ENCODE measurements at places on chromosomes 11 and 22. TPM values are rescaled to one million over a fixed set of nuclear protein-coding genes. Genes with fewer than 3 reads are reported as not detected.

DNA sequence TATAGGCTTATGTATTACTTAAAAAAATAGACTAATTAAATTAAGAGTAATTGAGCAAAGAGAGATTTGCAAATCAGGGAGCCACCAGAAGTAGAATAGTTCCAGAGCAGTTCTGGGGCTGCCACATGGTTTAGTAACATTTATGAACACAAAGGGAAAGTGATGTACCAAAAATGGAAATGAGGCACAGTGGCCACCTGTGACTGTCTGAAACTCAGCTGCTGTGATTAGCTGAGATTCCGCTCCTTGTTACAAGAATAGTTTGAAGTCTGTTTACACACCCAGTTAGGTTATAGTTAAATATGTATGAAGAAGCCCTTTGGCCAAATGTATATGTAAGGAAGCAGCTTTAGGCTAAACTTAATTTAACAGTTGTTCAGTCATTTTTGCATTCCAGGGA is 901.5 kb upstream of the CHORDC1 start:
- no peaks in the 10 kb centered on the region for H3K4me1 ChIP-seq
- no peaks in the 10 kb centered on the region for H3K27me3 ChIP-seq
- H3K27ac ChIP-seq: no peak overlapping the region
- H3K4me3 ChIP-seq: no peak overlapping the region
- DNase-seq: no peak

DNA sequence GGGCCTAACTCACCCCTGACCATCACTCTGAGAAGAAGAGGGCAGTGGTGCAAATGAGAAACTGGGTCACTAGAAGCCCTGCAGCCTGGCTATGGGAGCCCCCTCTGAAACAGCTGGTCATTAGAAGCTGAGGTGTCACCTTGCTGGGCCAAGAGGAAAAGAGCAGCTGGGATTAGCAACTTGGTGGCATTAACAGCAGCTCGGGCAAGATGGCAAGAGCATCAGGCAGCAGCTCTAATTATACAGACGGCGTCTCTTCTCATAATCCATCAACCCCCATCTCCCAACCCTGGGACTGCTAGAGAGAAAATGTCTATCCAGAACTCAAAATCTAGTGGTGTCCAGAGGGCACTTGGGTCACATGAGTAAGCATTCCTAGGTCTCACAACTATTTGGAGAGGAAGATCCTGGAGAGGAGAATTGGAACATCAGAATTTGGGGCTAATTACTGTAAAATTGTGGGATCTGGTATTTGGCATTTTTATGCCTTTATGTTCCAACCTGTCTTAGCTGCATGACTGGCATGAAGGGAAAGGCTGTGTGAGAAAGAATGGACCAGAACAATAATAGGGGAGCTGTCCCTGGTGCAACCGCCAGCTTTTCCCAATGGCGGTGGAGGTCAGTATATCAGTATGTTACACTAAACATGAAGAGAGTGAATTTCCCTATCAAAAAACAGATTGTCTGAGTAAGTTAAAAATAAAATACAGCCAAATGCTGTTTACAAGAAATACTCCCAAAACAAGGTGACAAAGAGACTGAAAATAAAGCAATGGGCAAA is 7.6 kb upstream of the LMO1 start:
- no peak overlapping the region for H3K27ac ChIP-seq
- no peak overlapping the region for H3K4me3 ChIP-seq
- no peaks in the 10 kb centered on the region for H3K36me3 ChIP-seq
- no peak for DNase-seq
- peaks cover 24% of the 10 kb centered on the region for H3K4me1 ChIP-seq

DNA sequence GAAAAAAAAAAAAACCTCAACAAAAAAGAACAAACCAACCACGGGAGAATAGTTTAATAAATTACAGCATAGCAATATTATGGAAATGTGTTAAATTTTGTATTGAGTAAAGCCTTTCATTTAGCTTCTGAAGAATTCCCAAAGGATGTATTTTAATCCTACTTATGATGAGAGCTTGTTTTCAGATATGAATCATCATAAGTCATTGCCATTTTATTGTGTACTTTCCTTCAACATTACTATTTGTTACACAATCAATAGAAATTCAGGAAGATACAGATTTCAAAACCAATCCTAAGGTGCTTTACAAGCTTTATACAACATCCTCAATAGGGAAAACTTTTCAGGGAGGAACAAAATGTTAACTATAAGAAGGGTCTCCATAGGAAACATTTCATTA is 200.6 kb upstream of the CTSC start:
- peaks cover 3% of the 10 kb centered on the region for H3K4me1 ChIP-seq
- H3K36me3 ChIP-seq: no peaks in the 10 kb centered on the region
- H3K27ac ChIP-seq: no peak overlapping the region
- DNase-seq: no peak

DNA sequence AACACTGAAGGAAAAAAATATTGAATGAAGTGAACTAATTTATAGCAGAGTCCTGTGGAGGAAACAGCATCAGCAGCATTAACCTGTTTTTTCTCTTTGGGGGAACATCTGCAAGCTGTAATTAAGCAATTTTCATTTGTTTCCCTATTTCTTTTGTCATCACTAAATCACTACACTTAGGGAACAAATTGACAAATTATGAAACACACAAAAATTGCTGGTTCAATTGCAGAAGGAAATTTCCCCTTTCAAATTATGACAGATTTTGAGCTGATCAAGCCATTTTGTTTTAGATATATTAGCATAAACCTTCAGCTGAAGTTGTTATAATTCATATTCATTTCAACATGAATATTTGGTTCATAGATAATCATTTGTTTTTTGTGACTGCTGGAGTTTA is 22.2 kb upstream of the RAG2 start:
- no peak overlapping the region for H3K4me3 ChIP-seq
- H3K4me1 ChIP-seq: no peaks in the 10 kb centered on the region
- DNase-seq: no peak
- H3K27me3 ChIP-seq: no peaks in the 10 kb centered on the region

DNA sequence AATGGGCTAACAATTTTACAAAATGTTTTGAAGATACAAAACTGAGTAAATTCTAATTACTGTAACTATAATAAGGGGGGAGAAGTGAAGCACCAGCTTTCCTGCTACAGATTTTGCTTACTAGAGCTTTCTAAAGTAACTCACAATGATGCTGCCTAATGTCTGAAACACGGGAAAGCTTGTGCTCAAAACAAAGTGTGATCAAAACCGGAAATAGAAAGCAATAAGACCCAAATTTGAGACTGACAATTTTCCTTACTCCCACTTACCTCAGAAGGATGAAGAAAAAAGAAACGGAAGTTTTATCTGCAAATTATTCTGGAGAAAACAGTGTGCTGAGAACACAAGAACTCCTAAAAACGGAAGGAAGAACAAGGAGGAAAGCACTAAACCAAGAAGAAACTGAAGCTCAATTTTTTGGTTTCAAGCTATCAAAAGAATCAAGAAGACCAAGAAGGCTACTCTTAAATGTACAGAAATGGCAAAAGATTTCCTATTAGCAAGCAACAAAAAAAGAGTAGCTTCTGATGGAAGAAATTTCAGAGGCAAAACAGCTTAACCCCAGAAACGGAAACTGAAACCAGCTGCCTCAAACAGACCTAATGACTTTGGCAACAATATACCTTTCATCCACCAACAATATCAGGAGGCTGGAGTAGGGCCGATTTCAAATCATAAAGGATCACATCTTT is 33.4 kb downstream of the AMBRA1 start:
- DNase-seq: no peak
- no peaks in the 10 kb centered on the region for H3K27me3 ChIP-seq
- peak overlapping the region; percentile 41 for H3K4me3 ChIP-seq
- no peaks in the 10 kb centered on the region for H3K36me3 ChIP-seq
- peaks cover 28% of the 10 kb centered on the region for H3K4me1 ChIP-seq

GRCh38 chr11:26827567-26828081 is 105.8 kb upstream of the SLC5A12 start:
- DNase-seq: no peak
- H3K36me3 ChIP-seq: no peaks in the 10 kb centered on the region
- no peak overlapping the region for H3K4me3 ChIP-seq
- no peaks in the 10 kb centered on the region for H3K4me1 ChIP-seq
- H3K27me3 ChIP-seq: no peaks in the 10 kb centered on the region
- no peak overlapping the region for H3K27ac ChIP-seq

- H3K27me3 ChIP-seq: no peaks in the 10 kb centered on the region
- no peaks in the 10 kb centered on the region for H3K36me3 ChIP-seq
- H3K4me1 ChIP-seq: no peaks in the 10 kb centered on the region
- H3K27ac ChIP-seq: no peak overlapping the region
These were observed 237.6 kb downstream of the ETS1 start for GRCh38 chr11:128349650-128350299.

DNA sequence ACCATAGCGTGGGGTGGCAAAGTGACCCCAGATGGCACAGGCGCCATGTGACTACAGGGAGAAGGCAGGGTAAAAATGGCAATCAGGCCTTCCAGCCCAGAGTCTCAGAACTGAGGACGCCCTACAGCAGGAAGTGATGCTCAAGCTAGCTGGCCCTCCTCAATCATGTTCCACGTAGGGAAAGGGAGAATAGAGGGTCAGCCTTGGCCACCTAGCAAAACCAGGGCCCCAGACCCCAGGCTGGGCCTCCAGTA is 978 bp upstream of the ANKRD13D start:
- H3K27me3 ChIP-seq: no peaks in the 10 kb centered on the region
- H3K27ac ChIP-seq: peak overlapping the region; percentile 98
- H3K4me1 ChIP-seq: peaks cover 57% of the 10 kb centered on the region
- H3K4me3 ChIP-seq: peak overlapping the region; percentile 87
- peaks cover 55% of the 10 kb centered on the region for H3K36me3 ChIP-seq
- DNase-seq: no peak

- H3K27me3 ChIP-seq: no peaks in the 10 kb centered on the region
- H3K36me3 ChIP-seq: peaks cover 10% of the 10 kb centered on the region
- no peak for DNase-seq
- H3K4me3 ChIP-seq: peak overlapping the region; percentile 76
These were observed 1.0 kb downstream of the REXO2 start for GRCh38 chr11:114440121-114440860.

DNA sequence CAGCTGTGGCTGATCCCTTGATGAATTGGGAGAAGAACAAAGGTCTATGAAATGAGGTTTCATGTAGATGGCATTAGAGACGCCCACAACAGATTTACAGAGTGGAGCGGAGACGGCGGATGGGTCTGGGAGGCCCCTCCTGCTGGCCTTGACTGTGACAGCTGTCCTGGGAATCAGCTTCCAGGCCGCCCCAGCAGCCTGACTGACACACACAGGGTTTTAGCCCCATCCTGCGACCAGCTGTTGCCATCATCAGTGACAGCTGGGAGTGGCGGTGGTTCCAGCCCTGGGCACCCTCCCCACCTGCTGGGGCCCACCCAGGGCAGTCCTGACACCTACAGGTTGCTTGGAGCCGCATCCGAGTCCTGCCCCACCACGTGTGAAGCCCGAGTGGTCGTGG is 64.0 kb upstream of the PPP6R3 start:
- peaks cover 15% of the 10 kb centered on the region for H3K4me1 ChIP-seq
- H3K36me3 ChIP-seq: peaks cover 12% of the 10 kb centered on the region
- DNase-seq: no peak
- H3K4me3 ChIP-seq: no peak overlapping the region

- no peak for DNase-seq
- no peak overlapping the region for H3K4me3 ChIP-seq
- peaks cover 34% of the 10 kb centered on the region for H3K4me1 ChIP-seq
- H3K27ac ChIP-seq: no peak overlapping the region
- no peaks in the 10 kb centered on the region for H3K27me3 ChIP-seq
These were observed 18.3 kb downstream of the SMCO4 start for GRCh38 chr11:93524858-93525257.

DNA sequence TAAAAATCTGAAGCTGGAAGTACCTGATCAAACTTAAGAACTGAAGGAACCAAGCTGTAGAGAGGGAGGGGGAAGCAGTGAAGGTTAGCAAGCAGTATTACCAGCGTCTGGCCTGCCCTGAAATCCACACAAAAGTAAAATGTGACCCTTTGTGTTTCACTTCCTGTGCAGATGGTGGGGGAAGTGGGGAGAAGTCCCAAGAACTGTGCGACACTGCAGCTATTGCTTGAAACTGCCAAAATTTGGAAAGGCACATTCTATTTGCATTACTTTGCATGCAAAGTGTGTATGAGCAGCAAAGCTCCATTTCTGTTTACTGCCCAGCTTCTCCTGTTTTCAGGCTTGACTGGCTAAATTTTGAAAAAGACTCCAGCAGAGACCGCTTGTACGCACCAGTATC is 72.1 kb upstream of the BMAL1 start:
- peaks cover 18% of the 10 kb centered on the region for H3K4me1 ChIP-seq
- H3K36me3 ChIP-seq: no peaks in the 10 kb centered on the region
- DNase-seq: no peak
- no peaks in the 10 kb centered on the region for H3K27me3 ChIP-seq
- no peak overlapping the region for H3K4me3 ChIP-seq

- peaks cover 61% of the 10 kb centered on the region for H3K4me1 ChIP-seq
- H3K4me3 ChIP-seq: peak overlapping the region; percentile 89
- no peaks in the 10 kb centered on the region for H3K27me3 ChIP-seq
- peak overlapping the region; percentile 99 for H3K27ac ChIP-seq
These were observed 1.6 kb downstream of the CD59 start for GRCh38 chr11:33734441-33735270.

GRCh38 chr11:118128310-118128709 is 24.3 kb downstream of the SCN4B start:
- no peaks in the 10 kb centered on the region for H3K27me3 ChIP-seq
- H3K36me3 ChIP-seq: no peaks in the 10 kb centered on the region
- H3K4me3 ChIP-seq: no peak overlapping the region
- peaks cover 4% of the 10 kb centered on the region for H3K4me1 ChIP-seq
- no peak overlapping the region for H3K27ac ChIP-seq

DNA sequence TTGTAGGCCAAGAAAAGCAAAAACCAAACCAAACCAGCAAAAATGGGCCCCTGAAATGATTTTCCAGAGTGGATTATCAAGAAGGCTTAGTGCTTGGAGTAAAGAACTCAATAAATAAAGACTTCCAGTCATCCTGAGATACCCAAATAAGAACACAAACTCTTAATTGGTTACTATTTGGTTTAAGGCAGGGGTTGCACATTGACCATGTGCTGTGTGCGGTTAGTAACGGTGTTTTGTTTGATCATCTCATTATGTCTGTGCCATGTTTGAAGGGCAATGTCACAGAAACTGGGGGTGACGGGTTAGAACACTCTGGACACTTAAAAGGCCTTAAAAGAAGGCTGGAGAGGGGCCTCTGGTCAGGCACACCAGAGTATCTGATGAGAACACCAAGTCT is 9.7 kb upstream of the MICAL3 start:
- H3K27me3 ChIP-seq: no peaks in the 10 kb centered on the region
- H3K36me3 ChIP-seq: no peaks in the 10 kb centered on the region
- H3K4me3 ChIP-seq: no peak overlapping the region
- peaks cover 16% of the 10 kb centered on the region for H3K4me1 ChIP-seq
- no peak overlapping the region for H3K27ac ChIP-seq
- DNase-seq: no peak

- H3K4me3 ChIP-seq: no peak overlapping the region
- H3K36me3 ChIP-seq: peaks cover 55% of the 10 kb centered on the region
- H3K27me3 ChIP-seq: no peaks in the 10 kb centered on the region
- H3K27ac ChIP-seq: no peak overlapping the region
- H3K4me1 ChIP-seq: peaks cover 21% of the 10 kb centered on the region
These were observed 39.5 kb upstream of the CHRNA10 start for GRCh38 chr11:3710485-3711259.

- DNase-seq: no peak
- H3K27ac ChIP-seq: no peak overlapping the region
- H3K36me3 ChIP-seq: peaks cover 37% of the 10 kb centered on the region
- H3K27me3 ChIP-seq: no peaks in the 10 kb centered on the region
These were observed 30.1 kb upstream of the CARS1 start for GRCh38 chr11:3087373-3087772.

CCDC116 gene
- total RNA-seq: 1.0 TPM

OVOL1 gene
- 64.4 TPM for total RNA-seq

TYR gene
- 9.2 TPM for total RNA-seq

TBX1 gene
- 4.4 TPM for total RNA-seq

CENPM gene
- 9.2 TPM for total RNA-seq

FOLR1 gene
- total RNA-seq: 4.3 TPM

LRFN4 gene
- 8.3 TPM for total RNA-seq

SLC22A25 gene
- not detected for total RNA-seq

RHOD gene
- total RNA-seq: 68.3 TPM

SYNGR1 gene
- 46.0 TPM for total RNA-seq

Data from suprapubic skin (tissue), 4 donors.